ENCODE measurements at places on chromosomes 1 and 21.

DNA sequence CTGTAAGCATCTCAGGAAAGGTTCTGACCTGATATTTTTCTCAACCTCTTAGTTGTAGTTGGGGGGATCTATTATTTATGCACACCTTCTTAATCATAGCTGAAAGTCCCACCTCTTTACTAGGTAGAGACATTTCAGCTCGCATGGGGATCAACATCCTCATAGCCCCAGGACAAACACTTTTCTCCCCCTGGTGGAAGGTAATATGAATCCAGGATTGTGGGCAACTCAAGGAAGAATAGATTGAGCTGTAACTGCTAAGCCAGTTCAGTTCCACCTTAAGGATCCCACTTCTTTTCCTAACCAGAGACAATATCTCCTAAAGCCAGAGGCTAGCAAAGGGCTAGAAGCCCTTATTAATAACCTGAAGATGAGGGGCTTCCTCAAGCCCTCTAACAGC, 25.4 kb upstream of the SMYD3 start:
- DNase-seq, result no peak

DNA sequence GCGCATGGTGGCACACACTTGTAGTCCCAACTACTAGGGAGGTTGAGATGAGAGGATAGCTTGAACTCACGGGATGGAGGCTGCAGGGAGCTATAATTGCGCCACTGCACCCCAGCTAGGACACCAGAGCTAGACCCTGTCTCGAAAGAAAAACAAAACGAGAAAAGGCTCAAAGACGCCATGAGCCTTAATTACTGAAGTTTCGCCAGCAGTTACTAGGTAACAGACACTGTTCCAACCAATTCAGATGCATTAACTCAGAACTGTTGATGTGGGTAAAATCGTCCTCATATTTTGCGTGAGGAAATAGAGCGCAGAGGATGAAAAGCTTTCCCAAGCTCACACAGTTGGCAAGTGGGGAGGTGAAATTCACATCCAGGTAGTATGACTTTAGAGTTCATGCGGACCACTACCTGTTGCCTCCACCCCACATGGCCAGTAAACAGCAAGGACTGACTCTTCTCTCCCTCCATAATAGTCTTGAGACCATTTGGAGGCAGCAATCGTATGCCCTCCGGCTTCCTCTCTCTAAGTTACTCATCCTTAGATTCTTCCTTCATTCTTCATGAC, 40.1 kb downstream of the INAVA start:
- no peak for DNase-seq

DNA sequence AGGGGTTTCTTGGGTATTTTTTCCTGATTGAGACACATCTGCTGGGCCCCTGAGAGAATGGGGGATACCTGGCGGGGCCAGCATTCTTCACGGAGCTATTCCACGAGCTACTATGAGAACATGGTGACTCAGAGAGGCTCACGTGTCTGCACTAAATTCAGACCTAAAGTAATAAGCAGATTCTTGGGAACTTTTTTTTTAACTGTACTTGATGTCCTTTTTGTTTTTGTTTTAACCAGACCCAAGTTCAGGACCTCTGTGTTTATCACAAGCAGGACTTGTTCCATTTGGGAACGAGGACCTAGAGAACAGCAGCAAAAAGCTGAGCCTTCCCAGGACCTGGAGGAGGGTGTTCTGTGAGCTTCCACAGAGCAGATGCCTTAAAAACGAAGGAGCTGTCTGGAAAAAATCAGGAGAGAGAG, 44.0 kb downstream of the EVA1C start:
- DNase-seq, result no peak

GRCh38 chr1:40965531-40965930, 14.0 kb upstream of the CTPS1 start:
- DNase-seq, result no peak

- DNase-seq, result peak; percentile 13
Measured at GRCh38 chr1:167819849-167820683, 93.9 kb downstream of the ADCY10 start.

GRCh38 chr1:192122668-192123067, 35.6 kb upstream of the RGS18 start:
- DNase-seq, result no peak

DNA sequence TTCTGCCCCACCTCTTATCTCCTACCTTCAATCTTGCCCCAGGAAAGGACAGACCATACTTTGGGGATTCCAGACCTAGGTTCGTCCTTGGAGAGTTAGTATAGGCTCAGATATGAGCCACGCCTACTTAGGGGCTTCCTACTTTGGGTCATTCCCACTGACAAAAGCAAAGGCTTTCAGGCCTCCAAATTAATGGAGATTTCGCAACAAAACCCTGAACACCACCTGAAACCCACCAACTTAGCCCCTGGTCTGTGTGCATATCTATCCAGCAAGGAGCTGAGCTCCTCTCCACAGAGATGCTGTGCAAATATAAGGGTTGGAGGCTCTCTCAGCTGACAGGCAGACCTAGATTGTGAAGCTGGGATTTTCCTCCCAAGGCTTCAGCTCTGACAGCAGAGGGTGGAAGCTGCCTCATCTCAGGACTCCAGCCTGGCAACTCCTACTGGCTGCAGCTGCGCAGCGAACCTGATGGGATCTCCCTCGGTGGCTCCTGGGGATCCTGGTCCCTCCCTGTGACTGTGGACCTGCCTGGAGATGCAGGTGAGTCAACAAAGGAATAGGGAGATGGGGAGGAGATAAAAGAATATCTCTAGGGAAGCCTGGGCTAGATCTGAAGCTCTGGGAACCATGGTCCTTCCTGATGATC, 2.1 kb downstream of the MPL start:
- no peak for DNase-seq

DNA sequence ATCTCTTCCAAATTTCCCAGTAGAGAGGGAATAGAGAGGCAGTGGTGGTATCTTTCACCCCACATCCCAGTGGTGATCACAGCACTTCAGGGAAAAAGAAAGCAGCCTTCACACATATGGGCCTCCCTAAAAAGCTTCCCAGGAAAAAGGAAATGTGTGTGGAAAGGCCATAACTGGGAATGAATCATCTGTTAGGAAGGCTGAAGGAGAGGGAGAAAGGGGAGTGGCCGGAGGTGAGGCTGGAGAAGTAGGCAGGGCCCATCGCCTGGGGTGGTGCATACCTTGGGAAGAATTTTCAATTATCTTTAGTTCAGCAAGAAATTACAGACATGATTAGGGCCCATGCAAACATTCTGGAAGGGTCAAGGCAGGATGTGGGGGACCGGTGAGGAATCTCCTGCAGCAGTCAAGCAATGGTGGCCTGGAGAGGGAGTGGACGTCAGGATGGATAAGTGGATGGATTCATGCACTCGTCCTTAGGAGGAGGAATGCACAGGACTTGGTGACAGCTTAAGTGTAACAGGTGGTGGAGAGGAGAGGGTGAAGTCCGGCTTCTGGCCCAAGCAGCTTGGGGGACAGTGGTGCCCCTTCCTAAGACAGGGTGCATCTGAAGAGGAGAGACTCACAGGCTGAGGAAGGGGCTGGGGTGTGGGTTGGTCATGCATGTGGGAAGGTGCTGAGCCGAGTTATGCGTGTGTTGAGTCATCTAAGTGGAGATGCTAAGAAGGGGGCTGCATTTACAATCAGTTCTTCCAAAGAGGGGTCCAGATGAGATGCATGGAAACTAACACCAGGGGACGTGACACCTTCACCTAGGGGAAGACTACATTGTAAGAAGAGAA, 17.9 kb downstream of the HIVEP3 start:
- DNase-seq, result no peak

- DNase-seq, result no peak
Measured at GRCh38 chr21:29114765-29115500, 15.5 kb upstream of the MAP3K7CL start.

DNA sequence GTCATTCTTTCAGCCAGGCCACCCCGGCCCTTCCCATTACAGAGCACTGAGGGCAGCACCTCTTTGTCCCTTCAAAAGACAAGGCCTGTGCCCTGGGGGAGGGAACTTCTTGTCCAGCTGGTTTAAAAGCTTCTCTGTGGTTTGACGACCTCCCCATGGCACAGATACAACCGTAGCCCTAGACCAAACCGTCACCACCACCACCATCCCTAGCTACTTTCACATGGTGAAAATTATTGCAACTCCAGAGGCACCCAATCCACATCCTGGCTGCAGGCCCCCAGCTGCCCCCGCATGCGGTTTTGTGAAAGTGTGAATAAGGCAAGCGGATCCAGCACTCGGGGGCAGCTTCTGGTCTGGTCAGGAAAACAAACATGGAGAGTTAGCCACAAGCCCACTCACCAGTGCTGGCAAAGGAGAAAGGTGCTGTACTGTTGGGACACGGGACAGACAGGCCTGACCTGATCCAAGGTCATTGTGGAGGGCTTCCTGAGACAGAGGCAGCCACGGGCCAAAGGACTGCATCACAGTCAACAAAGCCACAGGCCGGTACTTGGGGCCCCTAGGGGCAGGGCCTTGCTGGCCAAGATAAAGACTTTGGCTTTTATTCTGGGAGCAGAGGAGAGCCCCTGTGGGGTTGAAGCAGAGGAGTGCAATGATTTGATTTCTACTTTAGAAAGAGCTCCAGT, 31.2 kb downstream of the CDCA8 start:
- no peak for DNase-seq

- no peak for DNase-seq
Measured at GRCh38 chr1:71240656-71241055, 159.8 kb upstream of the ZRANB2 start.

DNA sequence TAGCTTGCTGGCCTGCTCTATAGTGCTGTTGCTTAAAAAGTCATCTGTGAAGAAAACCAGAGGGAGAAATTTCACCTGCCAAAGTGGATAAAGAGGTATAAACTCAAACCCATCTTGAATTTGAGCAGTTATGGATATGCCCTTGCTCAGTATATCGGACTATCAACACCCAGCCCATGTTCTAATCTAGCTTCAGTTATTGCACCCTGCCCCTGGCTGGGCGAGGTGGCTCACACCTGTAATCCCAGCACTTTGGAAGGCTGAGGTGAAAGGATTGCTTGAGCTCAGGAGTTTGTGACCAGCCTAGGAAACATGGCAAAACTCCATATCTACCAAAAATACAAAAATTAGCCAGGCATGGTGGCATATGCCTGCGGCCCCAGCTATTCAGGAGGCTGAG, 13.3 kb downstream of the LIX1L start:
- DNase-seq, result no peak

DNA sequence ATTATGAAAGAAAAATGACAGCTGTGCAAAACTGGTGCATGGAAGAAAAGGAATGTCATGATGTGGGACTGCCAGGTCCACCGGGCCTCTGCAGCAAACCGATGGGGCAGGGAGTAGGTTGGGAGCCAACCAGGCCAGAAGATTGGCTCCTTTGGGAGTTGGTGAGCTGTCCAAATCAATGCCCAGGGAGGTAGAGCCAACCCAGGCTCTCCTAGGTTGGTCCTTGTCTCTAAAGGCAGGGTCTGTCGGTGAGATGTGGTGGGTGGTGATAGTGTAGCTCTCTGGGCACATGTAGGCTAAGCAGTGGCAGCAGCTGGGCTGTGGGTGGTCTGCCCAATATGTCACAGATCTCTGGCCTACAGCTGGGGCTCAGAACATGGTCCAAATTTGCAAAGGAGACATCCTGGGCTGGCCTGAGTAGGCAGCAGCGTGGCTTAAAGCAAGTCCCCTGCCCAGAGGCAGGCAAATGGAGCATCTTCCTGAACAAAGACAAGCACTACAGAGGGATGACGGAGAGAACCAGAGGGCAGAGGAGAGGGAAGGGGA, 61.2 kb upstream of the PRDX6 start:
- DNase-seq, result no peak

- no peak for DNase-seq
Measured at GRCh38 chr1:33130297-33130696, 49.3 kb downstream of the AZIN2 start.

- DNase-seq, result no peak
Measured at GRCh38 chr1:198128533-198128932, 28.3 kb upstream of the NEK7 start.

DNA sequence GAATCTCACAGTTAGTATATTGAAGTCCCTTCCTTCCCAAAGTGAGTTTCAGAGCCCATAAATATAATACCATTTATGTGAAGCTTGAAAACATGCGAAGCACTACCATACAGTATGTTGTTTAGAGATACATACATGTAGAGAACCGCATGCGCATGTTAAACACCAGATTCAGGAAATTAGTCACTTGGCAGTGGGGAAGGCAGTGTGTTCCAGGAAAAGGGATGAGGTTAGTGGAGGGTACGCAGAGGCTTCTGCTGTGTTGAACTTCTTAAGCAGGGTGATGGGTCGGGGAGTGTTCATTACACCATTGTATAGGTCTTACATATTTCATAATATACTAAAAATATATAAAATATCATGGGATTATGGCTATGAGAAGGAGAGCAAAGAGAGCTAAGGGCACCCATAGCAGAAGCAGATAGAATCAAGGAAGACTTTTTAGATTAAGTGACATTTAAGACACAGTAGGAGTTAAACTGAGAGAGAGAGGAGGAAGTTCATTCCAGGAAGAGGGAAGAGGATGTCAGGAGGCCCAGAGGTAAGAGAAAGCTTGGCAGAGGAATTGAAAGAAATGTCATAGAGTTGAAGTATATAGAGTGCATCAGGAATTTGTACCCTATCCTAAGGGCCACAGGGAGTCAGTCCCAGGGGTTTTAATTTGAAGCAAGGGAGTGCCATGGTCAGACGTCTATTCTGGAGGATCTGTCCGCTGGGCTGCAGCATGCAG, 43.5 kb upstream of the SARS1 start:
- DNase-seq, result no peak

DNA sequence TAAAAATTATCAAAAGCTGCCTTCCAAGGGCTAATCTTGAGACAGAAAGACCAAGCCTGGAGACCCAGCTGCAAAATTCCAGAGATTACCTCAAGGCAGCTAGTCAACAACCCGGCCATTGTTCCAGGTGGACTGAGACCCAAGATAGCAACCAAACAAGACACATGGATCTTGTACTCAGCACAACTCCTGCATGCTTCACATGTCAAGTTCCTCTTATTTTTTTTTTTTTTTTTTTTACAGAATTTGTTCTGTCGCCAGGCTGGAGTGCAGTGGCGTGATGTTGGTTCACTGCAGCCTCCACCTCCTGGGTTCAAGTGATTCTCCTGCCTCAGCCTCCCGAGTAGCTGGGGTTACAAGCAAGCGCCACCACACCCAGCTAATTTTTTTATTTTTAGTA, 40.1 kb downstream of the CD2 start:
- DNase-seq, result no peak

GRCh38 chr1:225483818-225484656, 56.2 kb upstream of the LBR start:
- DNase-seq, result no peak

DNA sequence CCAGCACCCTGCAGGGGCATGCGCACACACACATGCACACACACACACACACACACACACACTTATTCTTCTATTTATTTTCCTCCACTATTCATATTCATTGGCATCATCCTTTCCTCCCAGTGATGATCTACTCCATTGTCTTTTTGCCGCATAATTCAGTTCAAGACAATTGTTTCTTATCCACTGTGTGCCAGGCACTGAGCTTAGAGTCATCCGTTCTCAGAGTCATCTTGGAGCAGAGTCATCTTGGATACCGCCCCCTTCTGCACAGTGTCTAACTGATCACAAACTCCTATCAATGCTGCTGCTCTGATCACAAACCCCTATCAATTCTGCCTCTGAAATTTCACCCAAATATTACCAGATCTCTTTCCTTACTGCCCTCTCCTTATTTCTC, 102.8 kb upstream of the PROX1 start:
- DNase-seq, result no peak

GRCh38 chr1:89884718-89885596, 64.1 kb downstream of the LRRC8D start:
- DNase-seq, result no peak
